Transverse colon (tissue), 4 donors: ENCODE measurements at places on chromosomes 7 and 10.

- DNase-seq: peak; percentile 67
These were observed 50.6 kb downstream of the PWWP2B start for GRCh38 chr10:132447446-132448247.

- DNase-seq: no peak
These were observed 4.8 kb upstream of the ZNRF2 start for GRCh38 chr7:30279653-30279904.

DNA sequence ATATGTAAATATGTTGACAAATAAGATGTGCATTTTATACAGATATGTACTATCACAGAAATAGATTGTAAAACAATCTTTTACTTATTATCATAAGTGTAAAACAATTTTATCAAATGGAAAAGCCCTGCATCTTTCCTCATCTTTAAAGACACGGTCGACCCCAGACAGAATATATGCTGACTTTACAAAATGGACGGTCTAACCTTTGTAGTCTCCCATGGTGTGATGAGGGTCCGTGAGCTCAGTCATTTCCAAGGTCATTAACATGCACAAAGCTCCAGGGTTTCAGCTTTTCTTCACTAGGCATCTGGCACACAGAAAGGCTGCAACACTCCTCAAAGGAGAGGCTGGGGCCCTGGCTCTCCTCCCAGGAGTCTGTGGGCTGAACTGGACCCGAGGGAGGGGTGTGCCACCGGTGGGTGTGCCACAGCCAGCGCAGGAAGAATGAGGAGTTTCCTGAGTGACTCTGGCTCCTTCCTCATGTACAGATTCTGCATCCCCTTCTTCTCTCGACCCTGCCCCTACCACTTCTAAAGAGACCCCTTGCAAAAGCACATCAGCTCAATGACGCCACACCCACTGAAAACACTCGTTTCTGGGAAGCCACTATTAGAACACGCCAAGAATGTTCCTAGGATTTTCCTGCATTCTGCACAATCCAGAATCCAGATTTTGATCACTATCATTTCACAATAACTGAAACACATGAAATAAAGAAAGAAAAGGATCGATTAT is 26.2 kb upstream of the ABLIM1 start:
- DNase-seq: peak; percentile 80

DNA sequence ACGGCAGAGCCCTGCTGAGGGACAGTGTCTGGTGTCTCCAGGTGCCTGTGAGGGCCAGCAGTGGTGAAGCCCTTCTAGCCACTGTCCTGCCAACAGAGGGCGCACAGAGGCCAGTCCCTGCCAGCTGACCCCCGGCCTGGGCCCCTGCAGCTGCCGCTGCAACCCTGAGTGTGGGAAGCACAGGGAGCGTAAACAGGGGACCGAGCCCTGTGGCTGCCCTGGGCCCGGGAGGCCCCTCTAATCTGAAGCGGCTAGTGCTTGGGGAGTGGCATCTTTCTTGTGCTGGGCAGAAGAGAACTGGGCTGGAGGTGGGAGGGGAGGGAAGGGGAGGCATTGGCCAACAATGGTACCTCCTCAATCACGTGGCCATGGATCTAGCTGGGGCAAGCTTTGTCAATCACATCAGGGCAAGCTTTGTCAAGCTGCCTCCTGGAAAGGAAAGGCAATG is 34.6 kb downstream of the TRIM8 start:
- peak; percentile 71 for DNase-seq

GRCh38 chr10:88103576-88103975 is 240.2 kb downstream of the PTEN start:
- no peak for DNase-seq
